ENCODE measurements at places on chromosomes 7 and 10.

GRCh38 chr10:22345301-22346095 lies at the start of gene SPAG6:
Gene SPAG6, plus strand, starts transcription at chr10:22345496. Its CDS starts 116 bp downstream, at chr10:22345612.
- peak; percentile 86 for DNase-seq

DNA sequence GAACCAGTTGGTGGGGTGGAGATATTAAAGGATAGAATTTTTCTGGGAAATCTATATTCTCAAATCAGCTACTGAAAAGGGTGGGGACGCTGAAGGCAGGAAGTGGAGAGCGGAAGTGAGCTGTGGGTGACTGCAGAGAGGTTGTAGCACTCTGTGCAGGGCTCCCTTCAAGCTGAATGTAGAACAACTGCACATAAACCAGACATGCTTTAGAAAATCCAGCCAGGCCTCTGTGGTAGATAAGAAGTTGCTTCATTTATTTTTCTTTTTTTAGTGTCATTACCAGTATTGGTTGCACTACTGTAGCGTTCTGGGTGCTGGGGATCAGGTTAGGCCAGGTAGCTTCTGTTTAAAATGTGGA lies 127.8 kb downstream of the CELF2 start:
- DNase-seq, result no peak

- no peak for DNase-seq
Measured at GRCh38 chr10:9437131-9437530, 1382.6 kb downstream of the GATA3 start.

- DNase-seq, result no peak
Measured at GRCh38 chr7:833601-834258, 1.5 kb downstream of the SUN1 start.

GRCh38 chr10:77866598-77866997 lies 60.0 kb downstream of the DLG5 start:
- no peak for DNase-seq

GRCh38 chr10:71771821-71772617 lies 1.3 kb downstream of the VSIR start:
- no peak for DNase-seq

GRCh38 chr10:15451137-15452094 lies 80.3 kb upstream of the FAM171A1 start:
- no peak for DNase-seq

GRCh38 chr10:53331460-53331859 lies 558.9 kb upstream of the MBL2 start:
- DNase-seq, result no peak

DNA sequence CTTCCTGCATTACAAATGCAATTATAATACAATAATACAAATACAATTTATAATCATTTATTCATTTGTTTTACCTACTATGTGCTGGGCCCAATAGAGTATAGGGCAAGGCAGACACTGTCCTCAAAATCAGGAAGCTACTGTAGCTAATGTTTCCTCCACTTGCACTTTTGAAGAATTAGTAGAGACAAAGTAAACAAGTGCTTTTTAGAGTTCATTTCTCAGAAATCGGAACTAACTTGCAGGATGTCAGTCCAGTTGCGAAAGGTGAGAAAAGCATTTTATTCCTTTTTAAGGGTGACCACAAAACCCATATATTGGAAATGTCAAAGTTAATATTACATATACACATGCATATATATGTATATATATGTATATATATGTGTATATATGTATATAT lies 14.2 kb downstream of the ADRB1 start:
- no peak for DNase-seq

DNA sequence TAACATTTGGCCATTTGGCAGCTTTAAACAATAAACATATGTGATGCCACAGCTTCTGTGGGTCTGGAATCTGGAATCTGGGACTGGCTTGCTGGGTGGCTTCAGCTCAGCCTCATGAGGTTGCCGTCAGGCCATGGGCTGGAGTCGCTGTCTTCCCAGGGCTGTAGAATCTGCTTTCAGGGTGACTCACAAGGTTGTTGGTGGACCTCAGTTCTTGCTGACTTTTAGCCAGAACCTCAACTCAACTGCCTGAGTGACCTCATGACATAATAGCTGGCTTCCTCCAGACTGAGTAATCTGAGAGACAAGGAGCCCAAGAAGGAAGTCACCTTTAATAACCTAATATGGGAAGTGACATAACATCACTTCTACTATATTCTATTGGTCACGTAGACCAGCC lies 44.6 kb upstream of the TSPAN13 start:
- DNase-seq, result no peak

DNA sequence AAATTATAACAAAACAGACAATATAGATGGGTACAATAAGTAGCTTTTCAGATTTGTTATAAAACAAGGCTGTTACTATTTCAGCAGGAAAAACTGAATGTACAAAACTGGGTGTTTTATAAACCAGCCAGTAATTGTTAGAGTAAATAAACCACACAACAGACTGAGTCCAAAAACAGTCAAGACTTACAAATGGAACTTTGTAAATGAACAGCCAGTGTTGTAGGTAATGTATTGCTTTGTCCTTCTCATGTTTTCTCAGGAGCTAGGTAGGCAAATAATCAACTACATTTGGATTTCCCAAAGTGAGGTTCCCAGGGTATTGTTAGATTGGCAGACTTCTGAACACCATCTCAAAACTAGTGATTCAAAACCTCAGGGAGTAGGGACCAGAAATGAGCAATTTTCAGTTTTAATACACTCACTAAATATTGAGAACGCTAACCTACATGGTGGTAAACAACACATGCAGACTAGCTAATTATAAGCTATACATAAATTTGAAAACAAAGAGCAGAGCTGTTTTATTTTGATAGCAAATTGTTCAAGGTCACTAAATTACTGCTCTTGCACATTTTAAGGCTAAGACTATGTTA lies 36.2 kb downstream of the HERPUD2 start:
- DNase-seq, result no peak

DNA sequence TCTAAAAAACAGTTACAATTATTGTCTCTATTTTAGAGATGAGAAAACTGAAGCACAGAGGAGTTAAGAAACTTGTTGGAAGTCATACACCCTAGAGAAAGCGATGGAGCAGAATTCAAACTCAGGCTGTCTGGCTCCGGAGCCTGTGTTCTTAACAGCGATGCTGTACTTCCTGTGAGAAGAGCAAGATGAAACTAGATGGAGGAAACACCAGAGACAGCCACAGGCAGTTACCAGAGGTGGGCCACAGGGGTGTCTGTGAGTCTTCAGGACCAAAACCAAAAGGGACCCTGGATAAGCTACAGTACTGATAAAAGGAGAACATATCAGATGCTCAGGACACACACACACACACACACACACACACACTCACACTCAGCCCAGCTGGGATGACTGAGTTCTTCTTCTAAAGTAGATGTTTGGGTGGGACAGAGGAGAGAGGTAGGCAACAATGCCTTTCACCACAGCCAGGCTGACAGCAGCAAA lies 289.2 kb downstream of the FZD1 start:
- no peak for DNase-seq

DNA sequence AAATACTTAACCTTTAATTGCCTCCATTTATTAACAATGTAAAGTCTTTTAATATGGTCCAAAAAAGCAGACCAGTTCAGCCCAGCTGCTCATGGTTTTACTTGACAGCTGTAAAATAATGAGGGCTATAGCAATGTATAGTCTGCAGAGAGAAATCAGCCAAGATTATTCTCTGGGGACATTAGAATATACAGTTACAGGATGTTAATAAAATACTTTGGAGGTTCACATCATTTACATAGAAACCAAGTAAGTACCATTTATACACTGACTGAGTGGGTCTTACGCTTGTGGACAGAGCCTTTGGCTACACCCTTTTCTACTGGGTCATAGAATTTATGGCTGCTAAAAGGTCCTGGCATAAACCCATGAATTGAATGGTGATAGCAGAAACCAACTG lies 340.7 kb upstream of the CELF2 start:
- DNase-seq, result no peak

GRCh38 chr7:46319841-46320240 lies 398.8 kb upstream of the IGFBP3 start:
- DNase-seq, result no peak

DNA sequence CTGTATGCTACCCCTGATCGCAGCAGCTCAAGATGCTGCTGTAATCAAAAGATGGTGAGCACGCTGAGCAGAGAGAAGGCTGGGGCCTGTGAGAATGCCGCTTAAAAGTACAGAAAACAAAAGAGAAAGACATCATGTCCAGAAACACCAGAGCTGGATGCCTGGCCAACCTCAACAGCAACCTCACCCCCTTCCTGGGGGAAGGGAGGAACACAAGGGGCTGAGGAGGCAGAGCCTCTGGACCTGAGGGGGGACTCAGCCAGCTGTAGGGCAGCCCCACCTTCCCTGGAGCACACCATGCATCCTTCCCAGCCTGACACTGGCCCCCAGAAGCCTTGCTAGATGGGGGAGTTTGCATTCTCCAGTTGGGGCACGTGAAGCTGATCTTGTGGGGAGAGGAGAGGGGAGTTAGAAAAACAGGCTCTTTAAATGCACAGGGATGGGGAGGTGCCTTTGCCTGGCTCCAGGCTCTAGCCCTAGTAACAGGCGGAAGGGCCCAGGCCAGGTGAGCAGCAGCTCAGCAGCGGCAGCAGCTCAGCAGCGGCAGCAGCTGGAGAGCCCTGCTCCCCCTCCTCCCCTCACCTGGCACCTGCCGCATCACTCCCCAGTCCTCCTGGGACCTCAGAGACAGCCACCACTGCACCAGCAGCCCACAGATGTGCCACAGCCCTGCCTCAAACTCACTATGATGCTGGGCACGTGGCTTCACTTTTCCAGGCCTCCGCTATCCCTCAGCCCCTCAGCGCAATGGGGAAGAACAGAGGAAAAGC lies 156.3 kb downstream of the NEURL1 start:
- DNase-seq, result peak; percentile 24

GRCh38 chr10:126207313-126207771 lies 180.9 kb downstream of the ADAM12 start:
- DNase-seq, result no peak

GRCh38 chr10:131000743-131001142 lies 310.8 kb downstream of the TCERG1L start:
- DNase-seq, result no peak

DNA sequence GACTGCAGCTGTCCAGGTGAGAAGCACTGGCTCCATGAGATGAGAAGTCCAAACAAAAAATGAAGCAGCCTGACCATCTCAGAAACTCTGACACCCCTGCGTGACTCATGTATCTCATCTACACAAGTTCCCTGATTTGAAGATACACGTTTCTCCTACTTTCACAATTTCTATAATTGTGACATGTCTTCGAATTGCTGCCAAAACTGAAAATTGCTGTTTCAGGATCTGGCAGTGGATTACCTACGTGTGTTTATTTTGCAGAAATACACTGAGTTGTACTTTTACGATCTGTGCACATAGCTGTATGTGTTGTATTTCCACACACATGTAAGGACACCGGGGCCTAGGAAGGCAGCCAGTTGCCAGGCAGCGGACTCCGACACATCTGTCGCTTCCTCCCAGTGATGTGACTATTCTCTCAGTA lies 53.2 kb downstream of the LARP4B start:
- no peak for DNase-seq

DNA sequence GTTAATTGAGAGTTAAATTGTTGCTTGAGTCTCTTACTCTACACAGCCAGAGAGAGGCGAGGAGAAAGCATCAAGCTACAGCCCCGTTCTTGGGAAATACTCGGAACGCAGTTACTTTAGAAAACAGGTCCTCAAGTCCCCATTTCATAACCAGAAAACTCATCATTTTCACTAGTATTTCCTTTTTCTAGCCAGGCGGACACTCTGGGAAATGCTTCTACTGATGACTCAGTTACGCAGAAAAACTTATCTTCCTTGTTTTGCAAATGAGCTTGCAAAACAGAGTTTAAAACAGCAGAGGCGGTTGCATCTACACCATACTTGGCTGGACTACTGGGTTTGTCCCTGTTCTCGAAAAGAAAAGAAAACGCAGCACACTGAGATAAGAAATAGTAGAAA lies 111.4 kb upstream of the FGFR2 start:
- DNase-seq, result no peak

GRCh38 chr10:72008096-72008981 lies 44.1 kb downstream of the CHST3 start:
- no peak for DNase-seq

GRCh38 chr7:55260676-55261385 lies 104.3 kb upstream of the LANCL2 start:
- no peak for DNase-seq

Measured in WTC11 (cell line).